Activated naive CD4-positive, alpha-beta T cell (primary cell): ENCODE measurements at places on chromosomes 6 and 20.

DNA sequence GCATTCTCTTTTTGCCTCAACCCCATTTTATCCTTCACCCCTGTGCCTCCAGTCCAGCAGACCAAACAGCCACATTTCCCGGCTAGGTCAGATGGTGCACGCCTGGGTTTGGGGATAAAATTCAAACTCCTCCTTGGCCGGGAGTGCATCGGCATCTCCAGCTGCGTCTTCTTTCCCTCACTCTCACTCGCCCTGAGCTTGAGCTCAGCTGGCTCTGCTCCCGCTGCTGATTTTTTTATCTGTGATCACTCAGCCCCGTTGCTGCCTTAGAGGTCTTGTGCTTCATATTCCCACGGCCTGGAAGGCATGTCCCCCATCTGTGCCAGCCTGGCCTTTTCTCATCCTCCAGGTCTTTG is 6.8 kb upstream of the EZR start:
- DNase-seq = no peak

GRCh38 chr6:98433325-98434056 is 400.9 kb upstream of the POU3F2 start:
- no peak for DNase-seq

DNA sequence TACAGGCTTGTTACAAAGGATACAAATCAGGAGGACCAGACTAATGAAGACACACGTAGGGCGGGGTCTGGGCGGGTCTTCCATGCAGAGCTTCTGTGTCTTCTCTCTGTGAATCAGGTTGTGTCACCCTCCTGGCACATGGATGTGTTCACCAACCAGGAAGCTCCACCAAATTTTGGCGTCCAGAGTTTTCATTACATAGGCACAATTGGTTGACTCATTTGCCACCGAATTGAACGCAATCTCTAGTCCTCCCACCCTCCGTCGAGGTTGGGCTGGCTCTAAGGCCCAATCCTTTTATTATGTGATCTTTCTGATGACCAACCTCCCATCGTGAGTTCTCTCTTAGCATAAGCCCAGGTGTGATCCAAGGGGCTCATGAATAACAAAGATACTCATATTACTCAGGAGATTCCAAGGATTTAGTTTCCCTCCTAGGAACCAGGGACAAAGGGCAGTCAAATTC is 36.3 kb upstream of the DDR1 start:
- DNase-seq = no peak

- no peak for DNase-seq
Measured at GRCh38 chr6:112144145-112144926, 56.9 kb downstream of the FAM229B start.

DNA sequence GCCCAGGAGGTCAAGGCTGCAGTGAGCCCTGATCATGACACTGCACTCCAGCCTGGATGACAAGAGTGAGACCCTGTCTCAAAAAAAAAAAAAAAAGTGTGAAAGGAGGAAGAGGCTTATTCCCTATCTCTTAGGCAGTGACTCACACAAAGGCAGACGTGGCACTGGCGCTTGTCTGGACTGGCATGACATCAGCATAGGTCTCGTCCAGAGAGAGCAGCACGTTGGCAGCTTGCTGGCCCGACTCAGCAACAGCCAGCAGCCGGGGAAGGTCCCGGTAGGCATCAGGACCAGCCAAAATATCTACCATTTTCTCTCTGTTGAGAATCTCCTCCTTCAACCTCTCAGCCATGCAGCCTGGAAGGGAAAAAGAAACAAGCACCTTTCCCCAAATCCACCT is 14.1 kb downstream of the CDK5RAP1 start:
- no peak for DNase-seq

DNA sequence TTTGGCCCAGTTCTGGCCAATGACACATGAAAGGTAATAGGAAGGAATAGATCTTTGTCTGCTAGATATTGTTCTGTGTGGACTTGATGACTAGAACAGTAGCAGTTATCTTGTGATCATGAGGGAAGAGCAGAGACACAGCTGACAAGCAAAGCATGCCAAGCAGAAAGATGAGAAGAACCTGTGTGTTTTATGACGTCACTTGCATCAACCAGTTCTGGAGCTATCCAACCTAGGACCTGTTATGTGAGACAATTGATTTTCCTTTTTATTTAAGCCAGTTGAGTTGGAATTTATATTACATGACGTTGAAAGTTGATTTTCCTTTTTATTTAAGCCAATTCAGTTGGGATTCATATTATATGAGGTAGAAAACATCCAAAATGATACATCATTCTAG is 143.2 kb downstream of the MCHR2 start:
- no peak for DNase-seq

GRCh38 chr6:163922562-163922961 is 508.0 kb downstream of the QKI start:
- no peak for DNase-seq

DNA sequence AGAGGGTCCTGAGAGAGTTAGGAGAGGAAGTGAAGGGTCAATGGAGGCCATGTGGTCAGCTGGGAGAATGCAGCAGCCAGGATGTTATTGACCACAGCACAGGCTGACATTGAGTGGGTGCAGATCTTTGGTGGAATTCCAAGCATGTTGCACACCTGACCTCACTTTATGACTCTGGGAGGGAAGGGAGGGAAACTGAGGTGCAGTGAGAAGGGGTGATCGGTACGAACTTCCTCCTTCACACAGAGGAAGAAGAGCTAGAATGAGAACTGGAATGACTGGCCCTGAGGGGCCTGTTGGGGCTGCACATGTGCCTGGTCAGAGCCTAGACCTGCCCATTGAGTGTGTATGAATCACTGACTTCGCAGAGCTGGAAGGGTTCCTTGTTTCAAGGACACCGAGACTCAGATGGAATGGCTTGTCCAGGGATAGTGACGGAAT is 9.8 kb downstream of the FAM83D start:
- DNase-seq = no peak

GRCh38 chr20:35207950-35208611 is 18.4 kb upstream of the MMP24 start:
- DNase-seq = peak; percentile 47
